ENCODE measurements at places on chromosomes 5 and 9.

- DNase-seq: peak; percentile 38
Observed at GRCh38 chr5:151159649-151160373, 2.2 kb upstream of the ANXA6 start.

GRCh38 chr5:136137497-136138220, 5.0 kb downstream of the SMAD5 start:
- DNase-seq: no peak

DNA sequence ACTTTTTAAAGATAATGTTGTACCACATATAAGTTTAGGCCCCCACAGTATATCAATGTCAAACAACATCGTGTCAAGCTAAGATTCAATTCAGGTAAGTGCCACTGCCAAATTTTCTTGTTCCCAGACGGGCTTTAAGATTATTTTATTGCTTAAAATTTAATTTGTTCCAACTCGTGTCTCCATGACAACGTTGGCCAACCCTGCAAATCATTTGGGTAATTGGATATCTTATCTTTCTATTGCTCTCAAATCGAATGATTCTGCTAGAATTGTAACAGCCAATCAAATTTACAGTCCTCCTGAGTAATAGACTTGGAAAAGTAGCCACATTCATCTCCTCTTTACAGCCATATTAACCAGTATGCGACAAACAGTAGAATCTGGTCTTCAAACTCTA, 19.5 kb downstream of the TLE1 start:
- no peak for DNase-seq

DNA sequence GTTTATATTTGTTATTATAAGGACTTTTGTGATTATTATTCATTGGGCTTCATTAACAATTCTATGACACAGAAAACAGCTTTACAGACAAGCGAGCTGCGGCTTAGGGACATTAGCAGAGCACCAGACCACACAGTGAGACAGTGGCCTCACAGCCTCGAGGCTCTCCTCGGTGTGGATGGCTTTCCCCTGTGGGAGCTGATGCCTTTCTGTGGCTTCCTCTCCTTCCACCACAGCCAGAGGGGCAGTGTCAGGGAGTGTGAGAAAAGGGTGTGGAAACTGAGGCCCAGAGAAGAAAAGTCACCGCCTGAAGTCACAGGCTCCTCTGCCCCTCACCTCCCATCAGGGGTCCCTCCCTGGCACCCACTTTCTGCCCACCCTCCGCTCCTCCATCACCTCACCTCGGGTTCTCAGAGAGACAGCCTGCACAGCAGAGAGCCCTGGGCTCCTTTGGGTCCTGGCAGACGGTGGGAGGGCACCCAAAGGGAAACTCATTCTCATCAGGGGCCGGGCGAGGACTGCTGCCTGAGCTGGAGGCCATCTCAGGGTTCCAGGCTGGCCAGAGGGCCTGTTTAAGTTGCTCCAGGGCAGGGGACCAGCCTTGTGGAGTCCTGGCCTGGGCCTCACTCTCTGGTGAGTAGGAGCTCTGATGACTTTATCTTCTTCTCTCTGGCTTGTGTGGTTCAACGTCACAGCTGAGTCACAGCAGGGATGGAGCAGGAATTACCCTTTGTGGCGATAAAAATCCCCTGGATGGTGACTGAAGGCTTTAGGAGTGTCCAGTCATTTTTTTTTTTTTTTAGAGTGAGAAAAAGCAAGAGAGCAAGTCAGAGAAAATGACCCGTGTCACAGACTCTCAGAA, 830 bp downstream of the TRAF1 start:
- DNase-seq: peak; percentile 93

DNA sequence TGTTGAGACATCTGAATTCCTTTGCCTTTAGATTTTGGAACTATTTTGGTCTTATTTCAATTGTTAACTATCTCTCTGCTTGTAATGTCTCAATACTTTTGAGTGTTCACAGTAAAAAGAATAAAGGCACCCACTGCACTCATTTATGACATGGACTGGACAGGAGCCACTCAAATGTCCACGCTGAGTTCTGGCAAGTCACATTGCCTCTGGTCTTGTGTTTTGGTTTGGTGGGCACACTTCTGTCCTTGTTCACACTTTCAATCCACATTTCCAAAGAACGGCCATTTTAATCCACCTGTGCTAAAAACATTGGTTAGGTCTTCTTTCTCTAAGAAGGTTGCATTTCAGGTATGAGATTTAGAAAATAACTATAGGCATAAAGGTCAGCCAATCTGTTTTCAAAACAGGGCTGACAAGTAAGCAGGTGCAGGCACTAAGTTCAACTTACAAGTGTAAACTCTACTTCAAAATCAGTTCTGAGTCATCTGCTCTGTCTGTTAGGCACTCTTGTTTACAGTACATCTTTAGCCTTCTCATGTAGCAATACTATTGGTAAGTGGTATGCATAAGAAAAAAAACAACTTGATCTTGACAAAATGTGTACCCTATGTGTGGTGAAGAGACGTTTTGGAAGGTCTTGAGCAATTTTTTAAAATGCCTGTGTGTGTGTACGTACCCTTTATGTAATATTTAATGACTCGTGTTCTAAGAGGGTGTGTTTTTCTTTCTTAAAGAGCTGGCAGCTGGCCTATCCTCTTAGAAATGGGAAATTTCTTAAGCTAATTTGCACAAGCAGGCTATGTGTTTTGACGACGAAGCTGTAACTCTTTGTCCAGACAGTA, 31.5 kb upstream of the ZFAND5 start:
- DNase-seq: peak; percentile 94

DNA sequence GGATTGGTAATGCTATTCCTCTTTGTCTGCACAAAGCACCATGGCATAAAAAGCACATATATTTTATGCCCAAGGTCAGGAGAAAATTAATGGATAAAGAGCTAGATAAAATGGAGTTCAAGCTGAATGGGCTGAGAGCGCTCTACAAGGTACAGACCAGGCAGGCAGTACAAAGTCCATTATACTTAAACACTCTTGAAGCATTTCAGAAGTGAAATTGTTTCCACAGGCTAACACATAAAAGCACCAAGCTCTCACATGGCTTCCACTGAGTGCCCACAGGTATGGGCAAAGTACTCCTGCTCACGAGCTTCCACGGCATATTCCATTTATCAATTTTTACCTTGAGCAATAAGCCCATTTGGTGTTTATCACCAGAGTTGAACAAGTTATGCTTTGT, 771.2 kb upstream of the DMAC1 start:
- DNase-seq: no peak

DNA sequence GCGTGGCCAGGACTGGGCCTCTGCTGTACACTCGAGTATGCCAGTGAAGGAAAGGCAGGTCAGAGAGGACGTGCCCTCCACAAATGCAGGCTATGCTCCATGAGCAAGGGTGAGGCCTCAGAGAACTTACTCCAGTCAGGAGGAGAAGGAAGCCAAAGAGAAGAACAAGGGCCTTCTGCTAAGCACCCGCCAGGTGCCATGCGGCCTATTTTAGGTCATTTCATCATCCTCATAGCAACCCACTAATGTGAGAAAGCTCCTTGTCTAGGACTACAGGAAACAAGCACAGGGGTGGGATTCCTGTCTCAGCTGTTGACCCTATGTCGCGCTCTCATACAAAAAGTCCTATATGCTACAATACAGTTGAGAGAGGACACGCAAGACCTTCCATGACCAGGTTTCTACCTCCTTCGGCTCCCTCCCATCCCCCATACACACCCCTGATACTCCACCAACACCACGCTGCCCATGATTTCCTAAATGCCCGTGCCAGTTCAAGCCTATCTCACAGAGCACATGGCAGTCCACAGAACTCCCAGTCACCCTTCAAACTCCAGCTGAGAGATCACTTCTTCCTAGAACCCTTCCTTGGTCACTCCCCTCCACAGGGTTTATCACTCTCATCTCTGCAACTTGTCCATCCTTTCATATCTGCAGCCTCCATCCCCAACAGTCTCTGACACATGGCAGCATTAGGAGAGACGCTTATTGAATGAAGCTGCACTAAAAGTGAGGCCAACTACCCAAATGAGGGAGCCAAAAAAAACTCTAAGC, 26.8 kb downstream of the PSMB7 start:
- no peak for DNase-seq

GRCh38 chr5:139688751-139689372, 40.7 kb downstream of the CXXC5 start:
- DNase-seq: no peak

- DNase-seq: no peak
Observed at GRCh38 chr5:97006454-97007060, 70.7 kb downstream of the LNPEP start.

DNA sequence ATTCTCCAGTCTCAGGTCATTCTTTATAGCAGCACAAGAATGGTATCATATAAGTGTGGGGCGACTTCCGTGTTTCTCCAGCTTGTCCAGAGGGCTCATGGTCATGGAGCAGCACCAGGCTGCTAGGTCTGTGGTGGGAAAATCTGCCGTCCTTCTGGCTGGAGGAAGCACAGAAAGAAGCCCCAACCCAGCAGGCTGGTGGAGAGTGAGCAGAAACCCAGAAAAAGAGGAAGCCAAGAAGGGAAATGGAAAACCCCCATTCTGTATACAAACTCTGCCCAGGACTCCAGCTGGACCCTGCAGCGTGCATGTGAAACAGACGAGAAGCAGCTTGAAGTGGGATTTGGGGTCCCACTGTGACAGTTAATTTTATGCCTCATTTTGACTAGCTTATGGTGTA, 34.3 kb upstream of the OLFM1 start:
- no peak for DNase-seq

DNA sequence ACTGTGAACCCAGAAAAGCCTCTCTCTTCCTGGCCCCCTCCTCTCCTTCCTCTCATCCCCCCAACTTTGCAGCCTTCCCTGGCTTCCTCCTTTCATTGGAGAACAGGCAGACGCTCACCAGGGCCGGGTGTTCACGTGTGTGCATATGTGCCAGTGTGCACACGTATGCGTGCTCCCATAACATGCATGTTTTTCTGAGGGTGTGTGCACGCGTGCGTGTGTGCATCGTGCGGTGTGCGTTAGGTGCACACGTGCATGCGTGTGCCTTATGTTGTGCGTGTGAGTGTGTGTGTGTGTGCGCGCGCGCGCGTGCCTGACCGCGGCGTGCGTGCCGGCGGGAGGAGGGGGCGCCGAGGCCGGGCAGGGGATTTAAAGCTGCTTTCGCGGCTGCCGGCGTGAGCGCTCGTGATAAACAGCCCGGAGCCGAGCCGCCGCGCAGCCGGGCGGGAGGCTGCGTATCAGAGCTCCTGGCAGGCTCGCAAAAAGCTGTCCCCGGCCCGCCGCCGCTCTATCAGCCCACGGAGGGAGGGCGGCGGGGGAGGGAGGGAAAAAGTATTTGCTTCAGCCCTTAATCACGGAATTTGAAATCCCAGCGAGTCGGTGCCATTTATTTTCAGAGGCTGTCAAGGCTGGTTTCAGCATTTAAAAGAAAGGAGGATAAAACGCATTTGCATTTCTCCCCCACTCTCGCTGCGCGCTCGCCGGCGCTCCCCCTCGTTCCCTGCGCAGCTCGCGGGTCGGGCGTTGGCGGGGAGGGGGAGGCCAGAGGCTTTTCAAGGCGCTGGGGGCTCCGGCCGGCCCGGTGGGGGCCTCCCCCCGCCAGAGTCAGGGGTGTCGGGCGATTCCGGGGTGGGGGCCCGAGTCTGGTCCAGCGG, 183.9 kb downstream of the C9orf50 start:
- DNase-seq: peak; percentile 34

- no peak for DNase-seq
Observed at GRCh38 chr9:89006267-89006666, 15.0 kb downstream of the S1PR3 start.

DNA sequence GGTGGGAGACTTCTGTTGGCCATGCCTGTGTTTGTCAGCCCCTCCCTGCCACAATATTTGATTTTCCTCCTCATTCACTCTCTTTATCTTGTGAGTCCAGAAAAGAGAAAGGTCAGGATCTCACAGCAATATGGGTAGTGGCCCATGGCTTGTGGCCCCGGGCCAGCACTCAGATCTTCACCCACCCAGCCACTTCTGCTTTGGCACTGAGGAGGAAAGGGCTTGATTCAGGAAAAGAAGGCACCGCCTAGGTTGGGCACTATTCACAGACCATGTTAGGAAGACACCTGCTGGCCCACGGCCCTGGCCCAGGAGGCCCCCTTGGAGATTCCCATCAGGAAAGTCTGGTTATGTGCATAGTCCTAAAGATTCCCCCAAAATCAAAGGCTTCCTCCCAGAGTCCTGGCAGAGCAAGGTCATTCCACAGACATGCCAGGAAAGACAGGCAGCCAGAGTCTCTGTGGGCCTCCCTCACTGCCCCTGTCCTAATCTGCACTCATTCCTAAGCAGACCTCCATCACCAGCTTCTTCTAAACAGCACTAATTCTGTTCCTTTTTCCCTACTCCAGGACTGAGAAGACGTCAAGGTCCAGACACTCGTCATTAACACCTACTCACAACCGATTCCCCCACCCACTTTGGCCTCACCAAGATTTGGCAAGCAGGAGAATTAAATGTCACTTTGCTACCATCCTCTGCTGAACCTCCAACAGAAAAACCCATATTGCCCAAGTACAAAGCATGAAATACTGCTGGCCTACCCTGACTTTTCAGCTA, 179.3 kb downstream of the DEPDC1B start:
- no peak for DNase-seq

- peak; percentile 59 for DNase-seq
Observed at GRCh38 chr5:123755653-123756317, 243.8 kb downstream of the CSNK1G3 start.
